ENCODE measurements at places on chromosomes 16 and 17.

DNA sequence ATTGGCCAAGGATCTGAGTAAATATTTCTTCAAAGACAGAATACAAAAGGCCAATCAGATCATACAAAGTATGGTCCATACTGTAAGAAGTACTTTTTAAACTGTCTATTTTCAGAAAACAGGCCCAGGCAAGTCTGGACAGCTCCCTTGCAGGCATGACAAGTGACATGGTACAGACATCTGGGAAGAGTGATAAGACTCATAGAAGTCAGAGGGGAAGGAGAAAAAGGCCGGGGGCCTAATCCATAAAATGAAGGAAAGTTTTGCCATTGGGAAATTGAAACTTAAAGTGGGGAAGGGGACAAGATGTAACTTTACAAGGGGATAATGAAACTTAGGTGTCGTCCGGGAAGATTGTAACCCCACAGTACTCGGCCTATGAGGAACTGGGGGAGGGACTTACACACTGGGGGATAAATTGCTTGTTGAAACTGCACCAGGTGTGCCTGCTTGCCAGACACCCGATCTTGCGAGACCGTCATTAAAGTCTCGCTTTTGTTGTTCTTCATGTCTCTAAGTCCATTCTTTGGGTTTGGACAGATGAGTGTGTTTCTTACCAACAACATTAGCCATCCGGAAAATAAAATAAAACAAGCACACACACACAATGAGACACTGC lies 684.0 kb downstream of the CDH11 start:
- DNase-seq = no peak

- DNase-seq = no peak
Observed at GRCh38 chr16:3144321-3144983, 9.6 kb downstream of the ZNF213 start.

DNA sequence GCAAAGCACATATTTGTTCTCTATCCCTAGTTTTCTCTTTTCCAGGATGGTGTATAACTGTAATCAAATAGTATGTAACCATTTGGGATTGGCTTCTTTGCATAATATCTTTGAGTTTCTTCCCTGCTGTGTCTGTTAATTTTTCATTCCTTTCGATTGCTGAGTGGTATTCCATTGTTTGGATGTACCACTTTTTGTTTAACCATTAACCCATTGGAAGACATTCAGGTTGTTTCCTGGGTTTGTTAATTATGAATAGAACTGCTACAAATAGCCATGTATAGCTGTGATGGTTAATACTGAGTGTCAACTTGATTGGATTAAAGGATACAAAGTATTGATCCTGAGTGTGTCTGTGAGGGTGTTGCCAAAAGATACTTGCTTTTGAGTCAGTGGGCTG lies 4.6 kb upstream of the SLFN13 start:
- no peak for DNase-seq

DNA sequence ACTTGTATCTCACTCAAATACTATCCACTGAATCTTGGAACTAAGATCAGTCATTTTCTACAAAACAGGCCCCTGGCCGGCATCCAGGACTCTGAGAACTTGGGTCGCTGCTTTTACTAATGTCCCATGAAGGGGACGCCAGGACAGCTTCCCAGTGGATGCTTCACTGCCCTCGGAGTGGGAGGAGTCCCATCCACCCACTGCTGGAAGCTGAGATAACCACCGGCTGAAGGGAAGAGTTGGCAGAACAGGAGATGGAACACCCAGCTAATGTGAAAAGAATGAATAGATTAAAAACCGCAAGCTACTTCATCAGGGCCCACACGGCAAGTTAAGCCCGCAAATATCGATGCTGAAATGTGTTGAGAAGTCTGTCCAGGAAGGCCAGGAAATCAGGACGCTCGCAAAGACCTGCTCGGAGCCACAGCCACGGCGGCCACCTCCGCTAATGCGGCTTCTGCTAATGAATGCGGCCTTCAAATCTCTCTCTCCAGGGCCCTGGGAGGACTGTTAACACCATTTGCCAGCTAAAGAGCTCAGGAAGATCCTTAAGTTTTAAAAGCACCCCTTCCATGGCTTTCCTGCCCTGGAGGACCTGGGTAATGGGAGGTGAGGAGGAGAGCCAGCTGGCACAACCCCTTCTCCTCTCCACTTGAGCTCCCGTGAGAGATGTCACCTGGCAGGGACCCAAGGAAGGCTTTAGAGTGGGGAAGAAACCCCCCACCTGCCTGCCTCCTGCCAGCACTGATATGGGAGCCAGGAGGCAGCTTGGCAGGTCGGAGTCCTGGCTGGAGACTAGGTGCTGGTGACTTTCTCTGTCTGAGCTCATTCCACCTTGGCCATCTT lies 226.6 kb upstream of the RPL38 start:
- no peak for DNase-seq

DNA sequence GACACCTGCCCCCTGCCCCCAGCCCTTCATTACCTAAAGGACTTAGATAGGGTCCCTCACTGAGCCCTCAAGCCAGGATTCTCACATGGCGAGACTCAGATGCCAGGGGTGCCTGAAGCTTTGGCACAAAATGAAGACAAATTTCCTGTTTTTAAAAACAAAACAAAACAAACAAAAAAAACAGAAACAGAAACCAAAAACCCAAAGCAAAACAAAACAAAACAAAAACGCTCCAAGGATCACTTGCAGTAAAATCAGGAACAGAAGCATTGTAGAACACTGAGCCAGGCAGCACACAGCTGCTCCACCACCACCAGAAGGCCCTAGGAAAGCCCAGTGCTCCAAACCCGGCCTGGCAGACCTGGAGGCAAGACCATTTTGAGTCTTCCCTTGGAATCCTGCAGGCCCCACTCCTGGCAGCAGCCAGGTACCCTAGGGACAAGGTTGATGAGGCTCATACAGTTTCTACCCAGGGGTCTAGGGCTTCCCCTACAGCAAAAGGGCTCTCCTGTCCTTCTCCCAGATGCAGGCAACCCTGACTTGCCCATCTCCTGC lies 20.8 kb downstream of the MYO18A start:
- no peak for DNase-seq

DNA sequence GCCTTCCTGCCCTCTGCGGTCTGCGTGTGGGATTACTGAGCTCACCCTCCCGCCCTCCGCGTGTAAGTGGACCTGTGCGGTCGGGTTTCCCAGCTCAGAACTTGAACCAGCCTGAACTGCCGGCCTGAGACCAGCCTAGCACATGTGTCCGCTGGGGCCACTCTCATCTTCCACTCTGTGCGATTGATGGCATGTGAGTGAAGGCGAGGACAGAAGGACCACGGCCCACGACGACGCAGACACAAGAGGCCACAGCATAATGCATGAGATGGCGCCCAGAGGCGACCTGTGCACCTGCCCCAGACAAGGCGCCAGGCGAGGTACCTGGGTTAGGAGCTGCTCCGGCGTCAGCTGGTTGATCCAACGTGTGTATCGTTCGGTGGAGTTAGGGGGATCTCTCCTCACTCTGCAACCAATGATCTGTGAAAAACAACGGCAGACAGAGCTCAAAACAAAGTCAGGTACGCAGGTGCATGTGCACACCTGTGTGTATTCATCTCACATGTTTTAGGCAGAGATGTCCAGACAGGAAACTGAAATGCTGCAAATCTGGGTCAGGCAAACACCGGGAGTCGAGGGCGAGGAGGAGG lies 74.5 kb upstream of the METRNL start:
- no peak for DNase-seq

DNA sequence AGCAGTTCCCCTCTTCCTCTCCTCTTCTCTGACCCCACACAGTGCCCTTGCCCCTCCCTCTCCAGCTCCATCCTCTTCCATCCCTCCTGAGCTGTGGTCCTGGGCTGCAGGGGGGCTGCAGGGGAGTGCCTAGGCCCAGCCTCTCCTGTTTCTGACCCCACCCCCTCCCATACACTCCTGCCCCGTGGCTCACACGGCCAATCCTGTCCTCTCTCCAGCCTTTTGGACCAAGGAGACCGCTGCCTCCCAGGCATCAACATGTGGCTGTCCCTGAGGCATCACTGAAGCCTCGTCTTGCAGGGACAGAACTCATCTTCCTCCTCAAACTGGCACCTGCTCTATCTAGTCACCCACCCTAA lies 6.7 kb downstream of the CLUH start:
- DNase-seq = no peak

DNA sequence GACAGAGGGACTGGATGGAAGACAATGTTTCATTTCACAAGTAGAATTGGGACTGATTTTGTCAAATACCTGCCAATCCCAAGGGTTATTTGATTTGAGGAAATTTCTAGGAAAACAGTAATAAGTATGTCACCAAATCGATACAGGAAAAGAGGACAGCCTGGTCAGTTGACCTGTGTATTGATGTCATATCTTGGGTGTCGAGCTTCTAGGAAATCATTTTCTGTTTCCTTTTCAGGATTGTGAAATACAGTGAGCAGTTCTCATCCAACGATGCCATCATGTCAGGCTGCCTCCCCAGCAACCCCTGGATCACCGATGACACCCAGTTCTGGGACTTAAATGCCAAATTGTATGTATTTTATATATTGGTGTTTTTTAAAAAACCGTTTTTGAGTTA lies 56.1 kb downstream of the RGS9 start:
- no peak for DNase-seq

GRCh38 chr17:56172517-56172982 lies 19.3 kb downstream of the ANKFN1 start:
- no peak for DNase-seq

DNA sequence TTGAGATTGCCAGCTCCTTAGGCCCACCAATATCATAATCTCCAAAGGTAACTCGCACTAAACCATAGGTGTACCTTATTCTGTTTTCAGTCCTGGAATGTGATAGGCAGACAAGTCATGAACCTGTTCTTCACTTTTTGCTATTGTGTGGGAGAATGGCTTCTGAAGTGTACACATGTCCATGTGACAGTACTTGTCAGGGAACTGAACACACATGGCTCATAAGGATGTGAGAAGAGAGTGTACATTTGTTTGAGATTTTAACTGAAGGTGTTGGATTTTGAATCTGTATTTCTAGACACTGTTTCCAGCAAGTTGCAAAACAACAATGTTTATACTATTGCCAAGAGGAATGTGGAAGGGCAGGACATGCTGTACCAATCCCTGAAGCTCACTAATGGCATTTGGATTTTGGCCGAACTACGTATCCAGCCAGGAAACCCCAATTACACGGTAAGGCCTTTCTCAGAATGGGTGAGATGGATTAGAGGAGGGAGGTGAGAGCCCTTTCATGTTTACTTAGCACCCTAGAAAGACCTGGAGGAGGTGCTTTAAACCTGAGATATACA lies 14.5 kb upstream of the RASL10B start:
- DNase-seq = no peak

GRCh38 chr17:60468371-60468770 lies 46.1 kb downstream of the CHCT1 start:
- DNase-seq = no peak

DNA sequence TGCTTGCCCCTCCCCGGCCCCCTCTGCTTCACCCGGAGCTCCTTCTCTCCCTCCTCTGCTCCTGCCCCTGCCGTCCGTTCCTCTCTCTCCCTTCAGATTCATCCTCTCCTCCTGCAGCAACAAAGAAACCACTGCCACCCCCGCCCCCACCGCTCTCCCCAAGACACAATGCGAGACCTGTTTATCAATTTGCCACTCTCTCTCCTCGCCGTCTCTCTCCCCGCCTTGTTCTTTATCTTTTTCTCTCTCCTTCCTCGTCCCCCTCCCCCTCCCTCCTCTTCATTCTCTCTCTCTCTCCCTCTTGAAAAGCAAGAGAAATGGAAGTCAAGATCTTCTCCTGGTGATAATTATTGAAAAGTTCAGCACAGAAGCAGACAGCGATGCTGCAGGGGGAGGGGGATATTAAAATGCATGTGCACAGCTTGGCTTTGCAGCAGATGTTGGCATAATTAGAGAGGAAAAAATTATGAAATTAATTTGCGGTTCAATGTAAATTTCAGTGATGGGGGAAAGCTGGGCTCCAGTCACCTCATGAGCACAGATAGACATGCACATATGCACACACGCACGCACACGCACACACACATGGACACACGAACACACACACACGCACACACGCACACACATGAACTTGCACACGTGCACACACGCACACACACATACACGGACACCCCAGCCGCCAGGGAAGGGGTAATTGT lies 58.1 kb upstream of the CBFA2T3 start:
- DNase-seq = no peak

GRCh38 chr17:4448197-4448980 lies 14.6 kb downstream of the SPNS3 start:
- no peak for DNase-seq

GRCh38 chr17:37283414-37283961 lies 92.3 kb upstream of the C17orf78 start:
- DNase-seq = no peak

GRCh38 chr16:80323187-80323807 lies 217.5 kb upstream of the DYNLRB2 start:
- DNase-seq = no peak

DNA sequence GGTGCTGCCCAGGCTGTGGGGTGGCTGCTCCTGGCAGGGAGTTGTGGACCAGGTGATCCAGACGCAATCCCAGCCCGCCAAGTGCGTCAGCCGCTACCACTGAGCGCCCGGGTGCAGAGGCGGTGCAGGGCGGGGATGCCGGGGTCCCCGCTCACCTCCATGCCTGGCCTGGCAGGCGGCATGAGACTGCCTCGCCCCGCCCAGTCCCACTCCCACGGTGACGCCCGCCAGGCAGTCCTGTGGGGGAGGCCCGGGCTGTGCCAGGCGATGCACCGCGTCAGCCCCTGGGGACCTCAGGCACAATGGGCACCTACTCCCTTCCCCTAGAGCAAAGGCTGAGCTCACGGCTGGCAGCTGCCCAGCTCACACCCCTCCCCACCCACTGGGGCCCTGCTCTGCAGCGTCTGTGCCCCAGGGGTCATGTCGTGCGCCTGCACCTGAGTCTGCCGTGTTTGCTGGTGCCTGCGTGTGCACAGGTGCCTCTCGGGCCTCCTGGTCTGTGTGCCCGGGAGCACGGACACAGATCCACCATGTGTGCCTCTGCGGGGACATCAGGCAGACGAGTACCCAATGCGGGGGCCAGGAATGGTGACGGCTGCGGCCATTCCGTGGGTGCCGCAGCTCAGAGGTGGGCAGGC lies 5.3 kb downstream of the RPUSD1 start:
- no peak for DNase-seq

DNA sequence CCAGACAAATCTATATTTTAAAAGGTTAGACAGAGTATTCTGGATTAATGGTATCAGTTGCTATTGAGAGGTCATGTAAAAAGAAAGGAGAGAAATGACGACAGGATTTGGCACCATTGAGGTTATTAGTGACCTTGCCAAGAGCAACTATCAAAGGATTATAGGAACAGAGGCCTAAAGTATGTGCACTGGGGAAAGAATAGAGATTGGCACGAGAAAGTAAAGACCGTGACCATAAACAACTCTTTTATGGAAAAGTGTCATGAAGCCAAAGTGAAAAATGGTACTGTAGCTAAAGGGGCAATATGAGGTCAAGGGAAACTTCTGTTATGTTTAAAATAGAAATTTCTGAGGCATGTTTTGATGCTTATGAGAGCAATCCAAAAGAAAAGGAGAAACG lies 115.2 kb upstream of the KIF2B start:
- DNase-seq = no peak

DNA sequence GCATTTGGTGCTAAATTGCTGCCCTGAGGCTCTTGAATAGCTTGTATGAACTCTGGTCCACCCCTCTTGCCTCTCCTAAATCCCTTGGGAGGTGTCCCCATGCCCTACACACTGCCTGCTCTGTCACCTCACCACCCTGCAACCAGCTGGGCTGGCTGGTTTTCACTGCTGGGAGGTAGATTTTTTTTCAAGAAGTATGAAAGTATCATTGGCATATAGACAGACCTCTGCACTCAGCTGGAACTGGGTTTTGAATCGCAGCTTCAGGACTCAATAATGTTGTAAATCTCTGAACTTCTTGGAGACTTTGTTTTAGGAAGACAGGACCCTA lies 184.9 kb downstream of the MSI2 start:
- no peak for DNase-seq

- DNase-seq = no peak
Observed at GRCh38 chr16:48820379-48820778, 210.4 kb upstream of the N4BP1 start.

Data from heart right ventricle (tissue), 16 donors.